Activated T-helper 1 cell treated with anti-CD3 and anti-CD28 coated beads, Interleukin-2, amount 50 U/mL, for 16 hours (primary cell): ENCODE measurements at places on chromosomes 5 and 9.

GRCh38 chr5:112573441-112573840 is 154.4 kb upstream of the EPB41L4A start:
- no peak for DNase-seq

- DNase-seq, result no peak
These were observed 1246.0 kb upstream of the DMAC1 start for GRCh38 chr9:9045572-9045971.

- DNase-seq, result no peak
These were observed 103.5 kb downstream of the RNF180 start for GRCh38 chr5:64269164-64269563.

DNA sequence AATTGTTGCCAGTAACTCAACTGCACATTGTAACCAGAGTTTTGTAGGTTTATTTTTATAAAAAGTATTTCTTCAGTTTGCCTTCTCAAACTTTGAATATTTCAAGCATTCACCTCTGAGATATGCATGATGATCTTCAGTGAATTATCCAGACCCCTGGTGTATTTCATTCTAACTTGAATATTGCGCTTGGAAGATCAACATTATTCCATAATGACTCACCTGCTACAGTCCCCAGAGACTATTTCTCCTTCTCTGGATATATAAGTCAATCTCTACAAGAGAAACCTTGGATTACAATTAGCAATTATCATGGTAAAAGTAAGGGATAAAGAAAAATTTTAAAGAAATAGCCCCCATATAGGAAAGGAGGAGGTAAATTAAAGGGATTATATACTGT is 1041.0 kb downstream of the TLE1 start:
- no peak for DNase-seq

DNA sequence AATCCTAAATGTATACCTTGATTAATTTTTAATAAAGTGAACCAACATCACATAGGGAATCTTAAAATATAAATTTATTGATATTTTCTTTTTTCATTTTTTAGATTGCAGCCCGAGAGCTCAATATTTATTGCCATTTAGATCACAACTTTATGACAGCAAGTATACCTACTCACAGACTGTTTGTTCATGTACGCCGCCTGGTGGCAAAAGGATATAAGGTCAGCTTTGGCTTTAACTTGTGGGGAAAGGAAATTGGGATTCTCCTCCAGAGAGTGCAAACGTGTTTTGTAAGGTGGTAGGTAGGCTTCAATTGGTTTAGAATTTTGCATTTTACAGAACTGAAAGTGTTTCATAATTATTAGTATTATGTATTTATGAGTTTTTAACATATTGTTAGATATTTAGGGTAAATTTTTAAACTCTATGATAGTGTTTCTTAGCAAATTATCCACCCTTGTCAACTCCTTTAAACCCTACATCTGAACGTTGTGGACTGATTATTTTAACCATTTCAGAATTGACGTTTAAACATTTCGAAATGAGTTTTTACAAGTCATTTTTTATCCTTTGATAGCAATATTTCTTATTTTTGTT is 17.5 kb upstream of the DHFR start:
- peak; percentile 23 for DNase-seq

- no peak for DNase-seq
These were observed 83.7 kb upstream of the SLIT3 start for GRCh38 chr5:169384661-169385060.

GRCh38 chr9:133742849-133743444 is 4.8 kb upstream of the SARDH start:
- DNase-seq, result peak; percentile 65

- DNase-seq, result peak; percentile 62
These were observed 11.1 kb downstream of the REXO4 start for GRCh38 chr9:133406480-133407307.

DNA sequence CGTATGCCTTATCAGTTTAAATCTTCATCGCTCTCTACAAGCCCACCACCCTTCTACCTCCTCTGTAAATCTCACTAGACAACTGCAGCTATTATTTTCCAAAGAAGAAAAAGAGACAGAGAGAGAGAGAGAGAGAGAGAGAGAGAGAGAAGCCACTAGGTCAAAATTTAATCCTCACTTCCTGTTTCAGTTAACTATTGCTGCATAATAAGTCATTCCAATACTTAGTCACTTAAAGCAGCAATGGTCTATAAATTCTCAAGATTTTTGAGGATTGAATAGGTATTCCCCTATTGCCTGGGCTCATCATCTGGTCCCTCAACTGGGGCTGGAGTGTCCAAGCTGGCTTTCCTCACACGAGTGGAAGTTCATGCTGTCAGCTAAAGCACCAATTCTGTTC is 68.8 kb downstream of the ITGA1 start:
- DNase-seq, result no peak

DNA sequence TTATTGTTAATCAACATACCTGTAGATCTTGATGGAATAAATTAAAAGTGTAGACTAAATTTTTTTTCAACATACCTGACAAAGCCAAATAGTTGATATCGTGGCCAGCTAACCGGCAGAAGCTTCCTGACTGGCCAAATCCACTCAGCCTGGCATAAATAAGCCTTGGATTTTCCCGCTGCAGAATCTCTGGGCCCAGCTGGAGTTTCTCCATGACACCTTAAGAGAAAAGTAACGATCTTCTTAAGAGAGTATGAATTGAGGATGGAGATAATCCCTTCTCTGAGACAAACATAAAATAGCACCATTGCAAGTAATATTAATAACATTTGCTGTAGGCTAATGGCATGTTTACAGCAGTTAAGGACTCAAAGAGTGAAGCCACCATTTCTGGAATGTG is 2.2 kb downstream of the AMACR start:
- no peak for DNase-seq

GRCh38 chr5:133898440-133898839 is 70.0 kb downstream of the C5orf15 start:
- DNase-seq, result no peak

DNA sequence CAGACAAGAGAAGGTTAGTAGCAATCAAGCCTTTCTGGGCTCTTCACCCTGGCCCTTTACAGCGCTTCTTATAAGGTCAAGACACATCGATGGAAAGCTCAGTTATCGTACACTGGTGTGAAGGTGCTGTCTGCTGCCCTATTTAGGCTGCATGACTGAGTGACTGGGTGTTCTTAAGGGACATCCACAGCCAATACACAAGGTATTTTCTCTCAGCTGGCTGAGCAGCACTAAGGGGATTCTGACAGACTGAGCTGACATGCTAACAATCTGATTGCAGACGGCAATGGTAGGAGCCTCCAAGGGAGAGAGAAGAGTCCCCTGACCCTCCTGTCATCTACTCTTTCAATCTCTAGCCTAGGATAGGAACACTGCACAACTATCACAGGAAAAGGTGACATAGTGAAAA is 577.9 kb downstream of the ISL1 start:
- no peak for DNase-seq

DNA sequence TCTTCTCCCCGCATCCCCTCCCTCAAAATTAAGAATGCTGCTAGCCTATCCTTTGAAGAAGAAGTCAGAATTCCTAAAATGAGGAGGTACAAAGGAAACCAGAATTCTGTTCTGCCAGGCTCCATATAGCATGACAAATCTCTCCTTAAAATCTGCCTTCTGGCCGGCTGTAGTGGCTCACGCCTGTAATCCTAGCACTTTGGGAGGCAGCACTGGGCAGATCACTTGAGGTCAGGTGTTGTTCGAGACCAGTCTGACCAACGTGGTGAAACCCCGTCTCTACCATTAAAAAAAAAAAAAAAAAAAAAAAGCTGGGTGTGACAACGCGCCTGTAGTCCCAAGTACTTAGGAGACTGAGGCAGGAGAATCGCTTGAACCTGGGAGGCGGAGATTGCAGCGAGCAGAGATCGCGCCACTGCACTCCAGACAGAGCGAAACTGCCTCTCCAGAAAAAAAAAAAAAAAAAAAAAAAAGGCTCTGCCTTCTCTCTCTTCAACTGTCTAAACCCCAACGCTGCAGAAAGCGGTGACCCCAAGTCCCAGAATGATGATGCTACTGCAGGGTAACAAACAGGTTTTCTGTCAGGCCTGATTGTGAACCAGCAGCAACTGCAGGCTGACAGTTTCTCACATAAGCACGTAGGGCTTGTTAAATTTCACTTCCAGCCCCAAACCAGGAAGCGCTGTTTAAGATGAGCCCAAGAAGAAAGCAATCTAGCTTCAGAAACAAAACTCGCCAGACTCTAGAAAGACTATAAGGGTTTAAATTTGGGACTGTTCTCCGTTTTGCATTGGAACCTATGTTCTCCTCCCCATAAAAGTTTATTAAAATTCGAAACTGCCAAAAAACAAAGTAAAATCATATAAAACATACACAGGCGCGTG is 963 bp upstream of the CAST start:
- no peak for DNase-seq

GRCh38 chr9:120970244-120970643 is 43.6 kb upstream of the TRAF1 start:
- DNase-seq, result no peak

DNA sequence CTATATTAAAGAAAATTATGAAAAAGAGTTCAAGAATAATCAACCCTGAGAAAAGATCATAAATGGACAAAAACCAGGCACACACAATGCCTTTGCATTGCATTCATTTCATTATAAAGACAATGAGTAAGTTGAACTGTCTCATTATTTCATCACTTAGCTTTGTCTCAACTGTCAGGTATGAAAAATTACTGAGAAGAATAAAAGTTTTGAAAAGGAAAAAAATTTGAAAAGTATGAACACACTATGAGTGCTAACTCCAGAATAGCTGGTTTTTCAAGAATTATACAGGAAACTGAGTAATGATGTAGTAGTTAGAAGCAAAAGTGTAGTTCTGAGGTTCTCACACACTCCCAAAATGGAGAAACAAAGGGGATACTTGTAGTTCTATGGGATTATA is 16.3 kb upstream of the ANXA1 start:
- DNase-seq, result no peak

- DNase-seq, result no peak
These were observed 3.3 kb downstream of the SNAPC3 start for GRCh38 chr9:15426019-15426418.

GRCh38 chr5:36934740-36935356 is 58.3 kb downstream of the NIPBL start:
- DNase-seq, result no peak

- no peak for DNase-seq
These were observed 64.3 kb upstream of the RUFY1 start for GRCh38 chr5:179485845-179486575.

- DNase-seq, result no peak
These were observed 33.3 kb upstream of the DAPK1 start for GRCh38 chr9:87464110-87464991.

GRCh38 chr9:122941582-122942234 is 888 bp downstream of the RABGAP1 start:
- no peak for DNase-seq

- DNase-seq, result no peak
These were observed 258.3 kb downstream of the CWC27 start for GRCh38 chr5:65026816-65027548.

DNA sequence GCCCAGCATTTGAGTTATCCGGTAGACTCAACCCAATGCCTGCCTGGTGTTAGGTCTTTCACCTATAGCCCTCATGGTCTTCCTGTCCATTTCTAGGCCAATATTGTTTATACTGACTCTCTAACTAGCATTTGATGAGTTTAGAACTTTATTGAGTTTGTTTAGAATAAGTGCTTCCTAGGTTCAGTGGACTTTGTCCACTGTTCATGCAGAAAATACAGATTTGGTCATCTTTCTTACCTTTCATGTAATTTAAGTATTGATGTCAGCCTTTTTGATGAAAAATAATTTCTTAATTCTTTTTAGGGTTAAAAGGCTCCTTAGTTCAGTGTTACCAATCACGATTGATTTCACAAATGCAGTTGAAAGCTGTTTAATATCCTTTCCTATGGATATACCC is 22.0 kb downstream of the CYSTM1 start:
- DNase-seq, result no peak

GRCh38 chr9:6106711-6107339 is 91.4 kb upstream of the RANBP6 start:
- no peak for DNase-seq

GRCh38 chr5:132424167-132424880 is 54.8 kb downstream of the SLC22A5 start:
- no peak for DNase-seq

GRCh38 chr9:1200847-1201251 is 150.7 kb downstream of the DMRT2 start:
- no peak for DNase-seq

DNA sequence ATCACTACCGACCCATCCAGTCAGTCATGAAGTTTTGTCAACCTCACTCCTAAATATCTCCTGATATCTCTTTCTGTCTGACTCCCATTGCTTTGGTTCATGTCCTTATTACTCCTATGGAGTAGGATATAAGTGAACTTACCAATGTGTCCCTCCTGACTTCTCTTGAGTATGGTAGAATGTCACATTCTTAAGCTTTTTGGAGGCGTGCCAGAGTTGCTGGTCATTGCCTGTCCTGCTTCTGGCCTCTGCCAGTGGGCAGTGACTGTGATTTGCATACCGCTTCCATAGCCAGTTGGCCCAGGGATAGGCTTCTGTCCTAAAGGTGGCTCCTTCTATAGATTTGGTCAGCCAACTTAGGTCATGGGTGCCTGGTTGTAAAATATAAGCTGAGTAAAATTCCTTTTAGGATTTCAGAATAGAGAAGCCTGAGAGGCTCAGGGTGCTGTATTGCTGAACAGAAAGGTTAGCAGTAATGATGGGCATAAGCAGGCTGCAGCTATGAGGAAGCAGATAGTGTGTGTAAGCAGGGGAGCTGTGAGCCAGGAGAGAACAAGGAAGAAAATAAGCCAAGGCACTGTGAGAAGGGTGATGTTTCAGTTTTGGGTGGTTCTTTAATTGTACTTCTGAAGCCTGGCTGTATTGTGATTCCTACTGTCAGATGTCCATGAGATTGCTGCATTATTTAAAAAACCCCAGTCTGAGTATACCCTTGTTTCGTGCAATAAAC is 16.1 kb upstream of the MARCHF3 start:
- DNase-seq, result no peak

GRCh38 chr5:101676646-101677045 is 619.4 kb downstream of the SLCO4C1 start:
- no peak for DNase-seq

GRCh38 chr5:141734501-141735229 is 52.6 kb upstream of the ARAP3 start:
- DNase-seq, result no peak

GRCh38 chr9:108331596-108331995 is 524.2 kb downstream of the ACTL7B start:
- DNase-seq, result no peak

GRCh38 chr9:87622923-87623322 is 103.0 kb upstream of the CTSL start:
- no peak for DNase-seq

GRCh38 chr5:178940569-178941360 is at the start of gene ZNF454:
Gene ZNF454, plus strand, starts transcription at chr5:178941198. Its CDS starts 1,594 bp downstream, at chr5:178942792.
- no peak for DNase-seq

GRCh38 chr5:17160756-17161040 is 56.7 kb upstream of the BASP1 start:
- no peak for DNase-seq
